ENCODE measurements at places on chromosomes 5 and 9.
A peak's percentile ranks its signal among the peaks of the same experiment; 100 is the strongest.

DNA sequence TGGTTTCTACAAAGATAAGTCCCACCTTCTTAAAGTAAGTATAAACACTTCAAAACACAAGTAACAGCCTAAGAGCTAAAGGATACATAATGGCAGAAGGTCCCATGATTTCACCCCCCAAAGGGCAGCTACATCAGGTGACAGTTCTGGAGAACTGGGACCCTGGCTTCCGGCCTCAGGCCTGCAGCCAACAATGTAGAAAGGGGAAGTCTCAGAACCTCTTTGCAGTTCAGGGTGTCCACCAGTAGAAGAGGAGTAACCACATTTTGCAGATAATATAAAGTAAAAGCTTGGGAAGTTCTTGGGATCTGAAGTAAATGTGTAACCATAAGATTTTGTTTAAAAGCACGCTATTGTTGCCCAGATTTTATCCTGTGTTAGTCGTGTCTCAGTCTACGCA is 267.4 kb upstream of the VLDLR start:
- no peak for DNase-seq

DNA sequence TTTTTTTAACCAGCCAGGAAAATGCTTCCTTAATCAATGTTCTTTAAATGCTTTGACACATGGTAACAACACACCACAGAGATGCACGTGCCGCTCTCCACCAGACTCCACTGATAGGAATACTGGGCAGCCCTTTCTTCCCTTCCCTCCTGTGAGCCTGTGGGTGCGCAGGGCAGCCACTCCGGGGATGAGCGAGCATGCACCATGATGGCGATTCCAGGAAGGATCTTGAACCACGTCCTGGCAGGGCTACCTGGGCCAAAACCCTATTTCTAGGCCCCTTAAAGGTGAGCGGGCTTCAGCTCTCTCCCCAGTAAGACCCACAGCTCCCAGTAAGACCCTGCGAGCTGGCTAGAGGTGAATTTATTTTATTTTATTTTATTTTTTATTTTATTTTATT is 128.2 kb downstream of the MVB12B start:
- DNase-seq = no peak

- DNase-seq = no peak
Measured at GRCh38 chr9:137162505-137163364, 7.1 kb downstream of the LRRC26 start.

GRCh38 chr5:127923804-127924570 is 159.6 kb upstream of the SLC12A2 start:
- DNase-seq = no peak

GRCh38 chr9:28610339-28610738 is 1037.1 kb upstream of the C9orf72 start:
- DNase-seq = no peak

DNA sequence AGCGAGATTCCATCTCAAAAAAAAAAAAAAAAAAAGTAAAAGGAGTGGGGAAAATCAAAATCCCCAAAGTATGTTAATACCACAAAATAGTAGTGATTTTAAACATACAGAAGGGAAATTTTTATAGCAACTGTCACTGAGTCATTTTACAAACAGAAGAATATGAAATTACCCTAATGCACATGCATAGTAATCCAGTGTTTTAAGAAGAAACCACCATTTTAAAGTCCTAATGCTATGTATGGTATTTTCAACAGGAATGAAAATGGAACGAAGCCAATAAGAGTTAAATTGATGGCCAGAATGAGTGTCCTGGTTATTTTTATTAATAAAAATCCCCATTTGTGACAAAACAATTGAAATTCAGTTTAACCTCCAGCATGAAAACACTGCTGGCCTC is 26.7 kb upstream of the NXNL2 start:
- DNase-seq = no peak

DNA sequence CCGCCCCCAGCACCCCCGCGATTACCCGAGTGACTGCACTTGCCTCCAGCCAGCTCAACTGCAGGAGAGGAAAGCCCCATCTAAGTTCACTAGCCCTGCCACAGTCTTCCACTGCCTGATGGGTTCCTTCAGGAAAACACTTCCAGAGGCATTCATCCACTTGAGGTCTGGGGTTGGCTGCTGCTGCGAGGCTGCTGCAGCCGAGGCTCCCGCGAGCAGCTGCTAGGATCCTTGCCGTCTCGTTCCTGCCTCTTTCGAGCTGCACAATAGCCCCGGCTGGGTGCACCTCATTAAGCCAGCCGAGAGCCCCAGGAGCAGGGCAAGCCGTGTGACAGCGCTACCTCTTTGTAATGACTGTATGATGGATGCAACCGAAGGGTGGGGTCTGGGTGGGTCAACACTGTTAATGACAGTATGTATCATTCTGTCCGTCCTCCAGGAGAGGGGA is 24.2 kb upstream of the ELAVL2 start:
- no peak for DNase-seq

DNA sequence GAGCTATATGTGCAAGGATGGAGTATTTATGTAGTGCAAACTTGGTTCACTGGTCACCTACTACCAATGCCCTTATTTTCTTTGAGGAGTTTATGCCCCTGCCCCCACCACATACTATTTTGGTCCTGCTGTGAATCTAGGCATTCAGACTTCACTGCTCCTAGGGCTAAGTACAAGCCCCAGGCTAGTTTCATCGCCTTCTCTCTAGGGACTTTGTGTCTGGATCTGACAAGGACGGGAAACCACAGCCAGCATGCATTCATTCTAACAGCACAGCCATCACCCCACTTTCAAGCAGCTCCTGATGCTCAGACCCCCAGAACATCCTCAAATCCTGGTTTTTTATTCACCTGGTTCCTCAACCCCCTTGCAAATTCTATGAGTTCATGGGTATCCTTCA is 56.8 kb downstream of the DRD1 start:
- DNase-seq = no peak

- peak; percentile 40 for DNase-seq
Measured at GRCh38 chr5:170863646-170864045, 1.8 kb downstream of the RANBP17 start.

DNA sequence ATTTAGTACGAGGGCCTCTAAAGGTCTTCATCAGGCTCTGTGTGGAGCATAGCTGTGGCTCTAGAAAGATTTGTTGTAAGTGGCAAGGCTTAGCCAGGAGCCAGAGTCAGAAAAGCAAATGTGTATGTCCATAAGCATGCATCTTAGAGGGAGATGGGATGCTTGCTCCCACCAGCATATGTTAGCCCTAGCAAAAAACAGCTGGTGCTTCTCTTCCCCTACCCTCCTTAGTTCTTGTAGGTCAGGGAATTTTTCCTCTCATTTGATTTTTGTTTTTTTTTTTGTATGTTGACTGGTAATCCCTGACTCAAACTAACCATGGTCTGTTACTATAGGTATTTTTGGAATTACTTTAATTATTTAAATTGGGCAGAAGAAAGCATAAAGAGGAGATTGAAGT is 7.7 kb downstream of the TNFSF15 start:
- DNase-seq = no peak

DNA sequence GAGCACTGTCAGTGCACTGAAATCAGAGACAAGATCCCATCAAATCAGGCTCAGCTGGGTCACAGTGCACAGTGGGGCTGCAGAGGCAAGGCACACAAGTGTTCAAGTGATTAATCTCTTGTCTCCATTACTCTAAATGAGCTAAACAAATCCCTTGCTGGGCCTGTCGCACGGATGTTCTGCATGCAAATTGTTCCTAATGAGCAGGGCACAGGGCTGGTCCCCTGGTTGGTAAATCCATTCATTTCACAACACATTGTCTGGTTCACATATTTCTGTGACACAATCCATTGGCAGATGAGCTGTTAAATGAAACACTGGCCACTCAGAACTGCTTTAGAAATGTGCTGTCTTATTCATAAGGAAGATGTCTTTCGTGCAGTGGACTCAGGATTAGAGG is 167.9 kb upstream of the BRINP1 start:
- no peak for DNase-seq

GRCh38 chr5:111398013-111398412 is 114.3 kb downstream of the STARD4 start:
- DNase-seq = no peak

- no peak for DNase-seq
Measured at GRCh38 chr9:123550797-123551196, 194.8 kb downstream of the CRB2 start.

GRCh38 chr5:5164163-5164562 is 24.0 kb downstream of the ADAMTS16 start:
- no peak for DNase-seq

- DNase-seq = no peak
Measured at GRCh38 chr5:125038477-125038876, 292.0 kb upstream of the ZNF608 start.

GRCh38 chr9:136793086-136793946 is 2.2 kb downstream of the TMEM141 start:
- no peak for DNase-seq

All from fibroblast of skin of left biceps (primary cell).